AML-193 (cell line): ENCODE measurements at places on chromosomes 12 and 14.

- DNase-seq = no peak
Observed at GRCh38 chr14:73613419-73613963, 1.2 kb downstream of the ACOT6 start.

- no peak for DNase-seq
Observed at GRCh38 chr12:39831587-39832315, 212.1 kb upstream of the ABCD2 start.

GRCh38 chr14:64212666-64213065 lies 81.5 kb downstream of the ESR2 start:
- DNase-seq = no peak

- DNase-seq = no peak
Observed at GRCh38 chr12:113109360-113109759, 26.2 kb downstream of the RASAL1 start.

- no peak for DNase-seq
Observed at GRCh38 chr12:100473716-100474150, at the start of gene NR1H4. Gene NR1H4, plus strand, starts transcription at chr12:100473866. Its CDS starts 19,458 bp downstream, at chr12:100493324.

DNA sequence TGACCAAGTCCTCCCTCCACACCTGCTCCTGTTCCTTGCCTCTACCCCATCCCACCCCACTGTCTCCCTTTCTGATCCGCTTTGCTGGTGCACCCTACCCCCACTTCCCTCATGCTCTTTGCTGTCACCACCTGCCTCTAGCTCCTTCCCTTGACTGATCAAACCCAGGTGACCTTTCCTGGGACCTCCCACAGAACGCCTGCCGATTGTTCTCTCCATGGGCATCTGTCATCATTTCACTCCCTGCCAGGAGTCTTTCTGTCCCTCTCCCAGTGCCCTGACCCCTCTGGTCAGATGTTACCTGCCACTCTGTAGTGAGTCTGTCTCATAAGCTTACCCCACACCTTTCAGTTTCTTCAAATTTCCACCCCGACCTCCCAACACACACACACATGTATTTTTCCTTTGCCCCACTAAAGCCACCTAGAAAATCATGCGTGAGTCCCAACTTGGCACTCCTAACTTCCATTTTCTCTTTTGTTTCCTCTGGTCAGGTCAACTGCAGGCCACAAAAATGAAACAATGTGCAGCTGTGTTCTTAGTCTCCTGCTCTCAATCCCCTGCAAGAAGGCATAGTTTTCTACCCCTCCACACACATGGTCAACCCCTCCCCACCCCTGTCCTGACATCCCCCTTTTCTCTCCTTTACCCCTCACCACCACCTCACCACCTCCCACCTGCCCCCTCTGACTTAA lies 229.8 kb downstream of the DPF3 start:
- no peak for DNase-seq

GRCh38 chr14:32044454-32044853 lies 32.6 kb upstream of the ARHGAP5 start:
- DNase-seq = no peak

GRCh38 chr12:3199551-3200031 lies 122.4 kb downstream of the TSPAN9 start:
- DNase-seq = no peak

GRCh38 chr12:51493281-51493680 lies 68.7 kb downstream of the SLC4A8 start:
- DNase-seq = no peak

- DNase-seq = no peak
Observed at GRCh38 chr12:45269412-45269751, 53.5 kb downstream of the ANO6 start.

DNA sequence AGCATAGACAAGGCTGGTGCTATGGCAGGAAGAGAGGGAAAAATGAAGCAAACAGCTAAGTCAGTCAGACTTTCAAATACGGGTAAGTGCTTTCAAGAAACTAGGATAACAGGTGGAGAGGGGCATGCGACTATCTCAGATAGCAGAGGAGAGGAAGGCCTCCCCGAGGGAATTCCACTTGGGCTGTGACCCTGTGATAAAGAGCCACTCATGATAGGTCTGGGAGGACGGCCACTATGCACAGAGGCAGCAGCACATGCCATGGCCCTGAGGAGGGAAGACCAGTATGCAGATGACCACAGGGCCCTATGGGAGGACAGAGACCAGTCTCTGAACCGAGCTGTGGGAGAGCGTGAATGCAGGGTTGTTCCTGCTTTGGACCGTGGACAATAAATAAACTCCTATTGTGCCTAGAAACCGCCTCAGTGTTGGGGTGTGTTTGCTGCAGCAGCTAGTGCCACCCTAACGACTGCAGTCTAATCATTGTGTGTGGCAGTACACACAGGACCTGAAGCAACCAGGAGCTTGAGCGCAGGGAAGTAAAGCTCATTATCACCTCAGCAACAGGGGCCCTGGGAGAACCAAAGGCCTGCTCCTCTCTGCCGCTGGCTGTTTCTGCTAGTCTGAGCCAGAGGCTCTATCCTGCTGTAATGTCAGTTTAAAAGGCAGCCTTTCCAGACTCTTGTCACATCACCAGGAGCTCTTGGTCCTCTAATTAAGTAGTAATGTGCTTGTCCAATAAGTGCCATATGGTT lies 119.1 kb downstream of the CACNA1C start:
- no peak for DNase-seq

- no peak for DNase-seq
Observed at GRCh38 chr12:12930633-12931219, 21.2 kb downstream of the GPRC5D start.

- DNase-seq = no peak
Observed at GRCh38 chr12:48366131-48366530, 15.4 kb upstream of the ZNF641 start.
